Posterior cingulate gyrus (tissue), 11 donors: ENCODE measurements at places on chromosomes 5 and 9.

- no peak for DNase-seq
Measured at GRCh38 chr5:58275516-58275915, 184.4 kb downstream of the PLK2 start.

DNA sequence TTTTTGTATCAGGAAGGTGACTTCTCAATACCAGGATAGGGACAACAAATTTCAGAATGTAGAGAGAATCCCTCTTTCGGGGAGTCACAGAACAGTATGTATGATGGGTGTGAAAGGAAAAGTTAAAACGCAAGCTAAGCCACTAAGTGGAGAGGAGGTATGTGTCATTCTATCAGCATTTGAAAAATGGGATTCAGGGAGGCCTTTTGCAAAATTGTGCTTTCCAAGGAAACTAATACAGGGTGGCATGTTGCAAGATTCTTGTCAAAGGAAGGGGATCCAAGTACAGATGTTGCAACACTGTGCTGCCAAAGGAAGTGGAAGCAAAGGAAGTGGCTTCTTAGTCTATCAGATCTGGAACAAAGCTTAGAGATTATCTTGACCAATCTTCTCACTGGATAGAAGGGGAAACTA, 12.6 kb upstream of the TNIP1 start:
- no peak for DNase-seq

- no peak for DNase-seq
Measured at GRCh38 chr9:128120061-128120740, 7.3 kb downstream of the PTGES2 start.

GRCh38 chr5:138370537-138370936, 18.1 kb downstream of the KDM3B start:
- DNase-seq: no peak

GRCh38 chr9:88166660-88167059, 28.4 kb upstream of the SPATA31C2 start:
- DNase-seq: no peak

DNA sequence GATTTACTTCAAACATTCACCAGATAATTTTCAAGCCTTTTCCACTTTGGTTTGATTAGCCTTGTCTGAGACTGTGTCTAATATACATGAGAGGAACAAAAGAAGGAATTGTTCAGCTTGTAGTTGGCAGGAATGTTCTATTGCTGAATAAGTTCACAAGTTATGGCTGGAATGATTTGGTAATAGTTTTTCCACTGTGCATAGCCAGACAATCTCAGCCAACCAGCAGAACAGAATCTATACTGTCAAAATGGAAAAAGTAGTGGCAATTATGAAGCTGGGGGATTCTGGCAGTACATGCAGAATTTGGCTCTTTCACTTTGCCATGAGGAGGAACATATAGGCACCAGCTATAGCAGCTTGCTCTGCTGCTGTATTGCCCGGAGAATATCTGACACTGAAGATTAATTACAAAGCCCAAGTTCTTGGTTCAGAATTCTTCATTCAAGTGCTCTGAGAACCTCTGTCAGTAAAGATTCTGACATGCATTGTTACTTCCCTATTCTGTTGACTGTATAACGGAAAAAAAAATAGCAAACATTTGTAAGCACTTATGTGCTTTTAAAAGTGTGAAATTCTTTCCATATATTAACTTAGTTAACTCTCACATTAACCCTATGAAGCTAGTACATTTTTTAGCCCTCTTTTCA, 150.6 kb downstream of the PRR16 start:
- DNase-seq: no peak

GRCh38 chr9:122088880-122089706, 4.0 kb downstream of the TTLL11 start:
- DNase-seq: no peak

DNA sequence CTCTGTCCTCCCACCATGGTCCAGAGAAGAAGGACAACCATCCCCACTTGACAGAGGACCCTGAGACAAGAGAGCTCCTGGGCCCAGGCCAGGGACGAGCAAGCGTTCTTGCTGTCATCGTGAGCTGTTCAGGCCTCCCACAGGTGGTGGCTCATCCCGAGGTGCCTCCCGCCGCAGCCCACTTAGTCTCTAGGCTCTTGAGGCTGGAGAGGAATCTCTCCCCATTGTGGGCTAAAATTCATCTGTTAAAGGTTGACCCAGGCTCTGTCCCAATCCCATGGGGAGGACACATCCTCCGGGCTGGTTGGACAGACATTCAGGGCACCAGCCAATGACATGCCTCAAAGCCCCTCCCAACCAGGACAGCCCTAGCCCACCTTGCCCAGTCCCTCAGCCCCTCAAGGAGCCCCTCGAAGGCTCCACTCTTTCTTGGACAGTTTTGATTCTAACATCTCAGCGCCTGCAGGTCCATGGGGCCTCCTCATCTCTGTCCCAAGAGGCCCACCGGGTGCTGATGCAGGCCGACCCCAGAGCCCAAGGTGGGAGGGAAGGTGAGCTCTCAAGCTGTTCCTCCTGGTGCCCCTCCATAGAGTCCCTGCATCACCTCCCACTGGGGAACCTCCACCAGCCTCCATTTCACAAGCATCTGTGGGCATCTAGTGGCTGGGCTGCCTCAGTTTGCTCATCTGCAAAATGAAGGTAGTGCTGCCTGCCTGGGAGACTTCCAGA, 52.9 kb downstream of the BARX1 start:
- DNase-seq: peak; percentile 82

- DNase-seq: no peak
Measured at GRCh38 chr9:115672477-115673316, 480.9 kb upstream of the PAPPA start.

DNA sequence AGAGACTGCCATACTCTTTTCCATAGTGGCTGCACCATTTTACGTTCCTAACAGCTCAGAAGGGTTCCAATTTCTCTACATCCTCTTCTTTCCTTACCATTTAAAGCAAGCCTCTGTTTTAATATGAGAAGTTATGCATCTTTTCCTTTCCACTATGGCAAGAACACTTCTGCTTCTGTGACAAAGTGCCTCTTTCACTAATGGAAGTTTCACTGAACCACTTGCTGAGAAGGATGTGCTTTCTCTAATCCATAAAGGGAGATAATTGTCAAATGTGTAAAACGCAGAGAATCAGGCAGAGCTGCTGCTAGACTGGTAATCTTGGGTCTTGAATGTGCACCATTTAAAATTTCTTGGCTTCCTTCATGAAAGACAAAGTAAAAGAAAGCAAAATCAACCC, 131.6 kb downstream of the PJA2 start:
- DNase-seq: no peak

- no peak for DNase-seq
Measured at GRCh38 chr5:83029912-83030311, 47.3 kb downstream of the TMEM167A start.

DNA sequence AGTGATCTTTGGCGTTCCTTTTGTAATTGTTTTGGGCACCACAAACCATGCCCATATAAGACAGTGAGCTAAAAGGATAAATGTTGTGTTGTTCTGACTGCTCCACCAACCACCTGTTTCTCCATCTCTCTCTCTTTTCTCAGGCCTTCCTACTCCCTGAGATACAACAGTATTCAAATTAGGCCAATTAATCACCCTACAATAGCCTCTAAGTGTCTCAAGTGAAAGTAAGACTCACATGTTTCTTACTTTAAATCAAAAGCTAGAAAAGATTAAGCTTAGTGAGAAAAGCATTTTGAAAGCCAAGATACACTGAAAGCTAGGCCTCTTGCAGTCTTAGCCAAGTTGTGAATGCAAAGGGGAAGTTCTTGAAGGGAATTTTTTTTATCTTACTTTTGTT, 268.8 kb upstream of the NREP start:
- no peak for DNase-seq

- DNase-seq: no peak
Measured at GRCh38 chr9:72894342-72894741, 58.5 kb downstream of the ALDH1A1 start.

DNA sequence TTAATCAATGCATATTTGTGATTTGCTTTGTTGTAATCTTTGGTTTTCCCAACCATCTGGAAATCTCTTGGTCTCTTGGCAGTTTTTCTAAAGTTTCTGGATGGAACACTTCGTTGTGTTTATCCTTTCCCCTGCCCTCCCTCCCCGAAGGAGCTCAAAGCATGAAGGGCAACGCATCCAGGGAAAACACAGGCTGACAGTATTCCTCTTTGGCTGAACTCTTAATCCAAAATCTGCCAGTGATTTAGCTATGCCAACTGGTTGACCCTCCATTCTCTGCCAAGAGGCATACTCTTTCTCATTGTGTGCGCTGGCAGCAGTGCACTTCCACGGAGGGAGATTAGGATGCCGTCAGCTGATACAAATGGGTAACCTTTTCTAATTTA, 20.5 kb downstream of the ZBTB34 start:
- DNase-seq: no peak

GRCh38 chr5:91955610-91956009, 572.5 kb upstream of the ARRDC3 start:
- DNase-seq: no peak

DNA sequence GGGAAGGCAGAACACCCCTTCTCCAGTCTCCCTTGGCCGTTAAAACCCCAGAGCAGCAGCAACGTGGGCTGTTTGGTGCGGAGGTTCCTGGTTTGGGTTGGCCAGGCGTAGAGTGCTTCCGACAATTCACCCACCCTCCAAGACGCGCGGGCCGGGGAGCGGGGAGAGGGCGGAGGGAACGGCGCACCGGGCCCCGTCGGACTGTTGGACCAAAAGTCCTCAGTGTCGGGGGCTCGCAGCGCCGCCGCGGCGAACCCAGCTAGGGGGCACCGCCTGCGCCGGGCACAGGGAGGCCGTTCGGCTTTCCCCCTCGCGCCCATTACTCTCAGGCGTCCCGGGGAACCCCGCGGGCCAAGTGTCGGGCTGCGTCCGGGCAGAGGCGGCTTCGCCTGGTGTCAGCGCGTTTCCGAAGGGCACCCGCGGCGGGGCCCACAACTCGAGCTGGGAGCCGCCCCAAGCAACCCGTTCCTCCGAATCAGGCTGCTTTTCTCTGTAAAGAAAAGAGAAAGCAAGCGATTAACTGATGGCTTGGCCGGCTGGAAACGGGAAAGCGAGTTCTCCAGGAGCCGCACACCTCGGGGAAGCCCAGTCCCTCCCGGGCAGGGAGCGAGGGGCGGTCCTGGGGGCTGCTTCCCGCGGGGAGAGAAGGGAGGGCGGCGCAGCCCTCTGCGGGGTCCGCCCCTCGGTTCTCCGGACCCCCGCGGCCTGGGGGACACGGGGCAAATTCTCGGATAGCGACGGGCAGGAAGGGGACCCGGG, 145.5 kb downstream of the ERCC6L2 start:
- peak; percentile 84 for DNase-seq

- DNase-seq: peak; percentile 83
Measured at GRCh38 chr9:84670138-84671041, 861 bp downstream of the NTRK2 start.

DNA sequence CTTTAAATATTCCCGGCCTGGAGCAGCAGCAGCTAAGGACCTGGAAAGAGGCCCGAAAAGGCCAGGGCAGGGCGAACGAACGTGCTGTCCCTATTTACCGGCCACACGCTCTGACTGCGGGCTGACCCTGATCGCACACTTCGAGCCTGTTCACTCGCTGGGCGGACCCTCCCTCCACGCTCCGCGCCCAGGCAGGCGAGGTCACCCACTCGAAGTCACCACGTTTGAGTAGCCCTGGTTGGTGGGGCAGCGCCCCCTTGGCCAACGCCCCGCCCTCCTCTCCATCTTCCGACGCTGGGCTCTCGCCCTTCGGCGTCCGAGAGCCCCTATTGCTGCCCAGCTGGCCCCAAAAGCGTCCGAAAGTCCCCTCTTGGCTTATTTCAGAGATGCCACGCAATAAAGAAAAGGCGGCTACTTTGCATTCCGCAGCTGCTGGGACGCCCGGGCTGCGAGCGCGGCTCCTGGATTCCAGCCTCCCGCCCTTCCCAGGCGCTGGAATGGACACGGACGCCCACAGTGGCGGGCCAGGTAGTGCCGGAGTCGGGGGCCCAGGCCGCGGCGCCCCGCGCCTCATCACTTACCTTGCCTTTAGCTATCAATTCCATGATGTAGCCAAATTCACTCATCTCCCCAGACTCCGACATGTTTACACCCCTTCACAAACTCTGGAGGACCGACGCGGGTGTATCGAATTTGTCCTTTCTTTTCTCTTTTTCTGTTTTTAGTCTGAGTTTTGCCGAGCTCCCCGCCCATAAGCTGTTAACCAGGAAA, 9.9 kb upstream of the TRIM36 start:
- no peak for DNase-seq

GRCh38 chr5:55136521-55136920, 23.4 kb upstream of the GPX8 start:
- no peak for DNase-seq

DNA sequence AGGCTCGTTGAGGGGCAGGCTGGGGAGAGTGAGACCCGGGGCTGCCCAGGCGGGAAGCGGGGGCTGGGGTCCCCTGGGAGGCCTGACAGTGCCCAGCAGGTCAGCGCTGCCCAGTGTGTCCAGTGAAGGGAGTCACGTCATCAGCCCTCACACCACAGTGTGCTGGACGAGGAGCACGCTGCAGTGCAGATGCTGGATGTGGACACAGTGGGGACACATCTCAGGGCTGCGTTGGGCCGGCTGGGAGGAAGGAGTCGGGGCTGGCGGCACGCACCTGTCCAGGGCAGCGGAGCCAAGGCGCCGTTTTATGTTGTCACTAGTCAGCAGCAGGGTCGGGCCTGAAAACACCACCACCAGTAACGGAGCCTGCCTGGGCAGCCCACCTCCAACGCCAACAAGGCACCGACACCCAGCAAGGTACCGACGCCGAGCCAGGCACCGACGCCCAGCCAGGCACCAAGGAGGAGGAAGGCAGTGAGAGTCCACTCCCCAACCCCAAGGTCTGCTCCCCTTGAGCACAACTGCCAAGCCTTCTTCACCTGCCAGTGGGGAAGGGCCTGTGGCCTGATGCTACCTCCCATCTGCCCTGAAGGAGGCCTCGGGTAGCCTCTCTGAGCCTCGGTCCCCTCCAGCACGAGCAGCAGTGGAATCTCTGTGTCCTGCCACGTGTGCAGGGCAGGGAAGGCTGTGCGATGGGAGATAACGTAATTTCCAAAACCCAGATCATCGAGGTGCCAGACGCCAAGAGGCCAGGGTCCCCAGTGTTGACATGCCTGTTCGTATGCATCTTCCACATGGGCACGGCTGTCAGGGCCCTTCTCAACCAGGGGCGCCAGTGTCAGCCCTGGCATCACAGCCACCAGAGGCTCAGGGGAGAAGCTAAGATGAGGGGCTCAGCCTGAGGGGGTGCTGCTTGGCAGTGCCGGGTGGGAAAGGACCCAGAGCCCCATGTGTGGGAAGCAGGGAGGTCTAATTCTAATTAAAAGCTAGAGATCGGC, 21.9 kb upstream of the NSMF start:
- DNase-seq: no peak

DNA sequence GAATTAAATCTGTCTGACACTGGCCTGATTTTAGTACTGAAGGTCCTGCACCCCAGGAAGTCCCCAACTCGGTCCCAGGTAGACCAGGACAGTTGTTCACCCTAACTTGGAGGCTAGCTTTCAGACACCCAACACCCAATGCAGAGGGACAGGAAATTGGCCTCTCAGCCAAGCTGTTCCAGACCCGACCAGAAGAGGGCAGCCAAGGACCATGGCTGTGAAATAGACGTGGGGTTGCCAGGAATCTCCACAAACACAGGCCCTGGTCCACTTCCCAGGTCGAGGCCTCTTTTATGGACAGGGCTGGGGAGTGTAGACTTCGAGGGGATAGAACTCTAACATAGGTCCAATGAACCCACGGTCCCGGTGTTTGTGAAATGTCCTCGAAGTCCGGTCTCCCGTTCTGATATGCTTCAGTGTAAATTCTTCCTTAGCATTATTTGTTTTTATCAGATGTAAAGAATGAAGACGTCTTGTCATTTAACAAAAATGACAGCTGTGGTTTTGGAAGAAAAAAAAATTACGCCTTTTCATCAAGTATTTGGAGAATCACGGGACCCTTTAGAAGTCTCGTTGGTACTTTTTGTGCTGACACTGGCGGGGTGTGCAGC, 260.3 kb upstream of the ADAMTS16 start:
- DNase-seq: peak; percentile 87

- DNase-seq: no peak
Measured at GRCh38 chr9:132927704-132928103, 16.7 kb downstream of the TSC1 start.
